Bronchial smooth muscle cell (primary cell): ENCODE measurements at places on chromosomes 13 and 19. TPM values are rescaled to one million over a fixed set of nuclear protein-coding genes. Genes with fewer than 3 reads are reported as not detected.

CRLF1 gene
- total RNA-seq, result 92.0 and 110 TPM in 2 replicates

FRY gene
- total RNA-seq, result 9.2 and 11.3 TPM in 2 replicates

CGB2 gene
- total RNA-seq, result not detected in 2 replicates

ERICH4 gene
- not detected in 2 replicates for total RNA-seq

CPB2 gene
- total RNA-seq, result not detected in 2 replicates

ZNF729 gene
- not detected in 2 replicates for total RNA-seq

QPCTL gene
- total RNA-seq, result 1.6 and 5.8 TPM in 2 replicates

OR7E24 gene
- total RNA-seq, result not detected in 2 replicates
